Left colon (tissue), 2 donors: ENCODE measurements at places on chromosomes 7 and 10. TPM values are rescaled to one million over a fixed set of nuclear protein-coding genes. Genes with fewer than 3 reads are reported as not detected.

Gene RADIL
- 1.9 TPM for total RNA-seq

Gene TRIM50
- total RNA-seq = 0.28 TPM

Gene GPC2
- 4.0 TPM for total RNA-seq

Gene UNCX
- total RNA-seq = not detected

Gene ZNF775
- total RNA-seq = 7.1 TPM

Gene CLRN3
- total RNA-seq = 148 TPM

Gene VAX1
- total RNA-seq = not detected

Gene EPHB6
- total RNA-seq = 3.2 TPM

Gene DOCK1
- 64.0 TPM for total RNA-seq

Gene PTF1A
- not detected for total RNA-seq

Gene MUC12
- 2,027 TPM for total RNA-seq

Gene FAM25C
- not detected for total RNA-seq

Gene SERPINE1
- 3.1 TPM for total RNA-seq

Gene TUBAL3
- total RNA-seq = 53.9 TPM

Gene TAS2R5
- total RNA-seq = 1.0 TPM
